ENCODE measurements at places on chromosomes 16 and 17.

- no peak for DNase-seq
Observed at GRCh38 chr17:17570140-17570797, 21.2 kb downstream of the PEMT start.

DNA sequence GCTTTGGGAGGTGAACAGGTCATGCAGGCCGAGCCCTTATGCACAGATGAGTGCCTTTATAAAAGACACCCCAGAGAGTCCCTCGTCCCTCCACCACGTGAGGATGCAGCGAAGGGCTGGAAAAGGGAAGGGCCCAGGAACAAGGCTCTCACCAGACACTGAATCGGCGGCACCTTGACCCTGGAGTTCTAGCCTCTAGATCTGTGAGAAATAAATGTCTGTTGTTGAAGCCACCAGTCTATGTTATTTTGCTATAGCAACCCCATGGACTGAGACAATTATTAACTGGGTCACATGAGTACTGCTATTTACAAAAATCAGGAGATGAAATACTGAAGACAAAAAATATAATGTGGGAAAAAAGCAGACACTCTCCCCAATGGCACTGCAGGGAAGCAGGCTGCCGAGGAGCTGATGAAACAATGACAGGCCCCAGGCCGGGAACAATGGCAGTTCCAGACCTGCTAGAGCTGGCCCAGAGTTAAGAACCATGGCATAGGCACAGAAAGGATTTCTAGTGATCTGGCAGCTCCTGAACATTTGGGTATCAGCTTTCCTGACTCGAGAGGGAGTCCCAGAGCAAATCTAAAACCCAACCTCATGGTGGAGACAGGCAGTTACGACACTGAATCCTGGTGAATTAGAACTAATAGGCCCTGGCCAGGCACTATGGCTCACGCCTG lies 17.8 kb upstream of the GGA2 start:
- no peak for DNase-seq

GRCh38 chr17:58112970-58113631 lies 29.9 kb downstream of the DYNLL2 start:
- peak; percentile 61 for DNase-seq

DNA sequence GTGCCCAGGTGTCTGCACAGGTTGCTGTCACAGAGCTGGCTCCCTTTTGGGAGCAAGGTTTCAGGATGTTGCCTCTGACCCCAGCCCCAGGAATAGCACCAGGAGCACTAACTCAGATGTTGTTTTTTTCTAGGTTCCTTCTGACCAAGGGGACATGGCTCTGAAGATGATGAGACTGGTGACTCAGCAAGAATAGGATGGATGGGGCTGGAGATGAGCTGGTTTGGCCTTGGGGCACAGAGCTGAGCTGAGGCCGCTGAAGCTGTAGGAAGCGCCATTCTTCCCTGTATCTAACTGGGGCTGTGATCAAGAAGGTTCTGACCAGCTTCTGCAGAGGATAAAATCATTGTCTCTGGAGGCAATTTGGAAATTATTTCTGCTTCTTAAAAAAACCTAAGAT lies 28.1 kb downstream of the SCPEP1 start:
- no peak for DNase-seq

GRCh38 chr17:5247621-5248020 lies 13.0 kb upstream of the SCIMP start:
- no peak for DNase-seq

- DNase-seq = no peak
Observed at GRCh38 chr17:48254896-48255295, 147.3 kb downstream of the SNX11 start.

GRCh38 chr16:89847051-89847939 lies 19.0 kb downstream of the SPIRE2 start:
- DNase-seq = no peak

- DNase-seq = no peak
Observed at GRCh38 chr17:72315122-72315913, 194.5 kb downstream of the SOX9 start.

GRCh38 chr16:52212841-52213240 lies 334.1 kb downstream of the TOX3 start:
- DNase-seq = no peak

DNA sequence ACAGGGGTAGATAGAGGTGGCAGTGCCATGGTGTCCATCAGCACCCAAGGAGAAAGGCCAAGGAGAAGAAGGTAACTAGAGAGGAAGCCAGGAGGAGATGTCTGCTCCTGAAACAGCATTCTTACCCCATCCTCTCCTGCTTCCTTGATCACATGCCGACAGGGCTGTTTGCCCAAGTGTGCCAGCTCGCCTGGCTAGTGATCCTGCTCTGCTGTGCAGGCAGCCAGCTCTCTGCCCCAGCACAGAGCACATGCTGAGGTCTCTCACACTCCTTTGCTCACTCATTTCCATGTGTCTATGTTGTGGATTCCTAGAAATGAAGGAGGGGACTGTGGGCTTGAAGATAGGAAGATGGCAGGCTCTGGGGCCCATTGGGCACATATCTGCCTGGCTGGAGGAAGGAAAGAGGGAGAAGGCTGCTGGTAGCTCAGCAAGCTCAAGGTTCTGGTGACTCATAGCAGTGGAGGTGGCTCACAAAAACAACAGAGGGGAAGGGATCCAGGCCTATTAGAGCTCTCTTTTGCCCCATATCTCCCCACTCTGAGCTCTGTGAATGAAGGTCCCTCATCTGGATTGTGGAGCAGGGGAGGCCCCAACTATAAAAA lies 54.3 kb downstream of the NEUROD2 start:
- no peak for DNase-seq

- no peak for DNase-seq
Observed at GRCh38 chr16:89048090-89048725, 45.4 kb upstream of the ACSF3 start.

DNA sequence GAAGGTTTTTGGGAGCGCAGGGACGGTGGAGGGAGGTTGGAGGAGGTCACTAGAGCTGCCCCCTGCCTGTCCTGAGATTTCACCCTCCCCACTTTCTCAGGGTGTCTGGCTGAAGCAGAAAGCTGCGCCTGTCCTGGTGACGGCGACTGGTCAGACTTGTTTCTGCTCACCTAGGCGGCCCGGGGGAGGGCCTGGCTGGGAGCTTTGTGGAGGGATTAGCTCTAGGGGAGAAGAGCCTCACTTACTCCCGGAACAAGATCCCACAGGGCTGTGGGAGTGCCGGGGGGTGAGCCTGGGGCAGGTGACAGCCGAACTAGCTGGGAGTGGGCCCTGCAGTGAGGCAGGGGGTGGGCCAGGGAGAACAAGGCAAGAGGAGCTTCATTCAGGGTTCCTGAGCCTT lies 11.5 kb downstream of the NHERF1 start:
- DNase-seq = no peak

DNA sequence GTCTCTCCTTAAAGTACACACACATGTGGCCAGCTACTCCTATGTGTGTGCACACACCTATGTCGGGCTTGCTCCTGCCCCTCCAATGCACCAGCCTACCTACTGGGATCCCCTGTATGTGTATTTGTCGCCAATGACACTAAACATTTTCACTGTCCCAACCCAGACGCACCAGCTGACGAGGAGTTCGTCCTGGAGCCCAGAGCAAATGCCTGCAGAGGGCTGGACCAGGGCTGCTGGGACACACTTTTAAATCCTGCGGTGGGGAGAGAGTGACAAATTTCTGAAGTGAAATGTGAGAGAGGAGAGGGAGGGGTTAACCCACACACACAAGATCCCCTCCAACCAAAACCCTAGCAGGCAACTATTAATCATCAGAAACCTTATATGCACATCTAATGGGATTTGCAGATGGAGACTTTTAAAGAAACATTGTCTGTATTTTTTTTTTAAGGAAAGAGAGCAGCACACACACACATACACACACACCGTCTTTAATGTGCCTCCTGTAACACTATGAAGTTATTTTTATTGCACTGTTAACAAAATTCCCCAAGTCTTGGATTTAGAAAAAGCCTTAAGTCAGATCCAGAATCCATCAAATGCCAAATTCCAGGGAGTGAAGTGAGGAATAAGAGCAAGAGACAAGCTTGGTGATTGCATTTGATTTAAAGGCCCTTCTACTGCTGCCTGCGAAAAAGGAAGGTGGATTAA lies at the start of gene MEOX1:
Gene MEOX1 (minus strand): TSS at position 224 of the 714 bp plus-strand sequence. CDS start 388 bp downstream, outside the sequence.
- DNase-seq = no peak

- DNase-seq = no peak
Observed at GRCh38 chr17:70871180-70871818, 702.0 kb downstream of the KCNJ2 start.

Measured in stimulated activated CD8-positive, alpha-beta memory T cell treated with anti-CD3 and anti-CD28 coated beads, Interleukin-7, amount 100 ng/mL, for 1 hour (primary cell).